Activated T-helper 17 cell treated with anti-CD3 and anti-CD28 coated beads, Interleukin-2, amount 50 U/mL, for 72 hours (primary cell): ENCODE measurements at places on chromosomes 7 and 10. TPM values are rescaled to one million over a fixed set of nuclear protein-coding genes. Genes with fewer than 3 reads are reported as not detected.

DNA sequence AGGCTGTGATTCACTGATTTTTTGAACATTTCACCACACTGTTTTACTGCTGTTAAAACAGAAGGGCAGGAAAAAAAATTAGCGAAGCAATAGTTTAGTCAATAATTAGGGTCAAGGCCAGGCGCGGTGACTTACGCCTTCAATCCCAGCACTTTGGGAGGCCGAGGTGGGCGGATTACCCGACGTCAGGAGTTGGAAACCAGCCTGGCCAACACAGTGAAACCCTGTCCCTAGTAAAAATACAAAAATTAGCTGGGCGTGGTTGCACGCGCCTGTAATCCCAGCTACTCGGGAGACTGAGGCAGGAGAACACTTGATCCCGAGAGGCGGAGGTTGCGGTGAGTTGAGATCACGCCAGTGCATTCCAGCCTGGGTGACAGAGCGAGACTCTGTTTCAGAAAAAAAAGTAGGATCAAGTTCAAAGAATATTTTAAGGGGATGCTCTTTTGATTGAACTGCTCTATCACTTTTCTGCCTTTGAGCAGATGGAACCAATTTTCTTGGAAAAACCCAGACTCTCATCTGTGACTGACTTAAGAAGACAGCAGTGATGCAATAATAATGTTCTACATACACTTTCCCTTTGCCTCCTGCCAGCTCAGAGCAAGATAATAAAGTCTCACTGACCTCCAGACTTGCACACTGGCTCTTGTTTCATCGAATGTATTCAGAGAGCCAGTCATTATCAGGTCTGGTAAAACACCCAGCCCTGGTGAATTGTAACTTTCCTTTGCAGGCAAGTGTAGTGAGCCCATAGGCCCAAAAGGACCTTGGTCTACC, 1.6 kb upstream of the PPA1 start:
- peak overlapping the region; percentile 85 for H3K4me3 ChIP-seq
- peaks cover 10% of the 10 kb centered on the region for H3K4me1 ChIP-seq
- H3K27ac ChIP-seq, result no peak overlapping the region
- no peak for ATAC-seq

- no peak for ATAC-seq
- H3K4me1 ChIP-seq, result no peaks in the 10 kb centered on the region
- no peak overlapping the region for H3K4me3 ChIP-seq
These were observed 182.7 kb downstream of the CUX1 start for GRCh38 chr7:102000123-102000522.

The CYP2E1 gene
- 1.4 TPM for total RNA-seq

DNA sequence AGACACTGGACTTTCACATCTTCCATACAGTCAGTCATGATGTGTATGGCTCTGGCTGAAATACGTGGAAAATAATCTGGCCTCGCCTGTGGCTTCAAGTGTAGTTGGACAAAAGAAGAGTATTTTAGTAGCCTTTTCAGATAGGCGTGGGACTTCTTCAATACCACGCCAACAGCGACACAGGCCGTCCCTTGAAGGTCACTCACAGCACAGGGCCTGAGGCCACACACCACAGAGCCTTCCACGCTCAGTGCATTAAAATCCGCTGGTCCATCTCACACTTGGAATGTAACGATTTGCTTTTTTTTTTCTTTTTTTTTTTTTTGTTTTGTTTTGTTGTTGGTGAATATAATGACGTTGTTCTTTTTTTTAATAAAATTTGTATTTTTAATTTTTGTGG, 51.8 kb upstream of the SUN1 start:
- H3K36me3 ChIP-seq, result peaks cover 73% of the 10 kb centered on the region
- H3K27me3 ChIP-seq, result no peaks in the 10 kb centered on the region
- no peaks in the 10 kb centered on the region for H3K4me1 ChIP-seq
- no peak for ATAC-seq
- no peak overlapping the region for H3K4me3 ChIP-seq

- ATAC-seq, result no peak
- H3K27ac ChIP-seq, result no peak overlapping the region
- H3K4me3 ChIP-seq, result no peak overlapping the region
- H3K36me3 ChIP-seq, result no peaks in the 10 kb centered on the region
These were observed 111.9 kb upstream of the IGFBP3 start for GRCh38 chr7:46032942-46033341.

The DPP6 gene
- not detected for total RNA-seq

DNA sequence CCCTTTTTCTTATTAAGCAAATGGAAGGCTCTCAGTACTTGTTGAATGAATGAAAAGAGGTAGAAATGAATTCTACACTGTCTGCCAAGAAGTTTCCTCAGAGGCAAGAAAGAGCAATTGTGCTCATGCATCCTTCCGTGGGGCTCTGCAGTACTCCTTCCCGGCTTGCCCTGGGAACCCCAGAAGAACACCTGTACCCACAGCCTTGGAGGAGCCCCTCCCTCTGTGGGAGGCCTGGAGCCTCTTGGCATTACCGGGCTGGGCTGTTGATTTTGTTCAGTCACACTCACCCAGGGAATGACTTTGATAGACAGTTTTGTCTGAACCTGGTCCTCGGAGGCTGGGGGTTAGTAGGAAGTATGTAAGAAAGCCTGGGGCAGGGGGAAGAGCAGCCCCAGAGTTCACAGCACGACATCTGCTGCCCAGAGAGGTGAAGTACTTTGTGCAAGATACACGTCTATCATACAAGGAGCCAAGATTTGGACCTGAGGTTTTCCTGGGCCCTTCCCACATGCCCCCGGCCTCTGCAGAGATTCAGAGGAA, 134.8 kb upstream of the GDF10 start:
- H3K27ac ChIP-seq, result peak overlapping the region; percentile 80
- H3K36me3 ChIP-seq, result no peaks in the 10 kb centered on the region
- peak; percentile 48 for ATAC-seq
- peaks cover 5% of the 10 kb centered on the region for H3K4me1 ChIP-seq
- H3K4me3 ChIP-seq, result peak overlapping the region; percentile 82
- H3K27me3 ChIP-seq, result peaks cover 12% of the 10 kb centered on the region
